Hippocampal formation (tissue), 2 donors: ENCODE measurements at places on chromosomes 16 and 17.

- no peak for DNase-seq
Measured at GRCh38 chr17:17872547-17873345, 36.0 kb upstream of the SREBF1 start.

- no peak for DNase-seq
Measured at GRCh38 chr17:79534111-79534510, 76.7 kb downstream of the RBFOX3 start.

GRCh38 chr16:6644916-6645315, 687.7 kb upstream of the RBFOX1 start:
- DNase-seq, result no peak

GRCh38 chr16:87723226-87723623, 42.6 kb downstream of the KLHDC4 start:
- DNase-seq, result peak; percentile 79

GRCh38 chr16:56795011-56795410, 65.1 kb downstream of the NUP93 start:
- no peak for DNase-seq

DNA sequence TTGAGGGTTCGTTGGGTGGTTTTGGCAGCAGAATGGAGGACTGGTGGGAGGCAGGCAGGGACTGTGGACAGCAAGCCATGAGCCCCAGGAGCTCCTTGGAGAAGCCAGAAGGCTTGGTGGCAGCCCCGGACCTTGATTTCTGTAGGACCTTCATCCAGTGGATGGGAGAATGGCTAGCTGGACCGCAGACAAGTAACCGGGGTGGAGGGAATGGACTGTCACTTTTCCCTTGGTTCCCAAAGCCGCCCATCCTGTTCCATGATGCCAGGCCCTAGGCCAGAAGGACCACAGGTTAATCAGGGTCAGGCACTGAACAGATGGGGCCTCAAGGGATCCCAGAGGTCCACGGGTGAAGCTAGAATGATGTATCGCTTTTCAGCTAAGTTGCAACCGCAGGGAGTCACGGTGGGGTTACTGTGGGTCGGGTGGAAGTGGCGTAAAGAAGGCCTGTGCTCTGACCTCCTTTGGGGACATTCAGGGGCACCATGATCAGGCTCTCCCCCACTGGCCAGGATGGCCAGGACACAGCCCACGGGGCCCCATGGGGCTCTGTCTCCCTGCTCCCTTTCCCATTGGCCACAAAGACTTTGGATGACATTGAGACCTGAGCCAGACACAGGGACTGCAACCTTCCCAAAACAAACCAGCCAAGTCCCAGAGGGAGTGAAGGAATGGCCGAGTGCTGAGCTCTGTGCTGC, 66.9 kb upstream of the MRTFB start:
- DNase-seq, result no peak
